ENCODE measurements at places on chromosomes 1 and 21. TPM values are rescaled to one million over a fixed set of nuclear protein-coding genes. Genes with fewer than 3 reads are reported as not detected.

DNA sequence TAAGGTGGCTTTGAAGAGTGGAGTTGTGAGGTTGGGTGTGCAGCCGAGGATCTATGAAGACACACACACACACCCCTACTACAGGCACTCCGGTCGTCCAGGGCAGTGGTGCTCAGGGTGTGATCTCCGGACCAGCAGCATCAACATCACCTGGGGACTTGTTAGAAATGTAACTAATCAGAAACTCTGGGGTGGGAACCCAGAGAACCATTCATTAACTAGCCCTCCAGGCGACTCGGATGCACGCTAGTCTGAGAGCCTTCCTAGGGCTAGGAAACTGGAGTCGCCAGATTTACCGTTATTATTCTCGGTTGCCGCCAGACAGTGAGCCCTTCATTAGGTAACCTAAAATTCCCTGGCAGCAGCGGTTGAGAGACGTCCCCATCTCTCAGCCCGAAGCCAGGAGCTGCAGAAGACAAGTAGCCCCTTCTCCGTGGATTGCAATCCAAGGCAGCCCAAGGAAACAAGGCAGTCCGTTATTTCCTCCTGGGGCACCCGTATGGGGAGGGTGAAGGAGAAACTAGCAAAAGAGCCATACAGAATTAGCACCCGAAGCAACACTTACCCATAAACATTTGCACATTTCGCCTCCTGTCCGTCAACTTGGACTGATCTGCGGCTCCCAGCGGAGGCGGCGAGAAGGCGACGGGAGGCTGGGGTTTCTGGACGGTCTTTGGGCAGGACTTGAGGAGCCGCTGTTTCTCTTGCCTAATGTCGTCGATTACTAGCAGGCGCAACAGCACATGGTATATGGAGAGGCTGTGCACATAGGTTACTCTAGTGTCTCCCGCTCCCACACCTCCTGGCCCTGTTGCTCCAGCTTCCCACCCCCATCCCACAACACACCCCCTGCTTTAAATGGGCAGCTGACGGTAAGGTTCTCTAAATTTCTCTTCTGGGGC lies 2.9 kb upstream of the CCN1 start:
- DNase-seq: peak; percentile 53

DNA sequence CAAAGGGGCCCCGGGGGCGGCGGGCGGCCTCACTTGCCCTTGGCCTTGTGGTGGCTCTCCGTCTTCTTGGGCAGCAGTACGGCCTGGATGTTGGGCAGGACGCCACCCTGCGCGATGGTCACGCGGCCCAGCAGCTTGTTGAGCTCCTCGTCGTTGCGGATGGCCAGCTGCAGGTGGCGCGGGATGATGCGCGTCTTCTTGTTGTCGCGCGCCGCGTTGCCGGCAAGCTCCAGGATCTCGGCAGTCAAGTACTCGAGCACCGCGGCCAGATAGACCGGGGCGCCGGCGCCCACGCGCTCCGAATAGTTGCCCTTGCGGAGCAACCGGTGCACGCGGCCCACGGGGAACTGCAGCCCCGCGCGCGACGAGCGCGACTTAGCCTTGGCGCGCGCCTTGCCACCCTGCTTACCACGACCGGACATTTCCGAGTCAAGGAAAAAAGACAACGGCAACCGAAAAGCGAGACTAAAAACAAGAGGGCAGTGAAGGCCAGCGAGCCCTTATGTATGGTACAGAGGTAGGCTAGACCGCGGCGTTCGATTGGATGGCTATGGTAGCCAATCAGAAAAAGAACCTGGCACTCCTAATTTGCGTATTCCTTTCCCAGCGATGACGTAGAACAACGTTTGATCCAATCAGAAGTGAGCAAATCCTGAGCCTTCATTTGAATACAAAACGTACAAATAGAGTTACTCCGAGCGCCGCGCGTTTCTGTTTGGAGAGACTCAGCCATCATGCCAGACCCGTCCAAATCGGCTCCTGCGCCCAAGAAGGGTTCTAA lies 29.6 kb upstream of the RNF187 start:
- DNase-seq: peak; percentile 89

GRCh38 chr1:43072314-43072713 lies 99.8 kb downstream of the EBNA1BP2 start:
- no peak for DNase-seq

SPAG17 gene
- total RNA-seq: not detected

MRPS14 gene
- 22.9 TPM for total RNA-seq
